ENCODE measurements at places on chromosomes 16 and 17.

GRCh38 chr17:36722121-36722902, 120.9 kb downstream of the MRM1 start:
- DNase-seq: no peak

DNA sequence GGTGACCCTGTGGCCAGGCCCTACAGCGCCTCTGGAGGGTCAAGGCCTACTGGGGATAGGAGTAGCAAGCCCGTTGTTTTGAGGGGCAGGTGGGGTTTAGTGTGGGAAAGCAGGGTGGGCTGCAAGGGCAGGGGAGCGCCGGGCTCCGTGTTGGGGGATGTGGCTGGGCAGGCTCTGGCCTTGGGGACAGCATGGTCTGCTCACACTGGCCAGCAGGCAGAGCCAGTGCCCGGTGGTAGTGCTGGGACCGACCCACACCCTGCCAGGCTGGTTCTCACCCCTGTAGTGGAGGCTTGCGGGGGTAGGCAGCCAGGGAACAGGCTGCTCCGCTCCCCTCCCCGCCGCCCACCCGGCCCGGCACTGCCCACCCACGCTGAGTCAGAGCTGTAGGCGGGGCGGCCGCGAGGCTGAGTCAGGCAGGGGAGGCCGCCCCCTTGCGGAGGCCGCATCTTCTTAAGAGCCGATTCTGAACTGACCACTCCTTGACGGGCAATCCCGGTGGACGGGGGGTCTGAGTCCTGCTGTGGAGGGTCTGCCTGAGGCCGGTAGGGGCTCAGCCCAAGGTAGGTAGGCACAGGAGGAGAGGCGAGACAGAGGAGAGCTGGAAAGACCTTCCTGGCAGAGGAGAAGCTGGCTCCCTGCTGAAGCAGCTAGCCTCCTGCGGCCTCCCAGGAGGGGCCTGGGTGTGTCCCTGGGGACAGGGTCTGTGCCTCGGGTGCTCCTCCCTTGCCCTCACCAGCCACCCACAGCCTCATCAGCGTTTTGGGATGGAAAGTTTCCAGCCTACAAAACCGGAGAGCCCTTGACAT, 62.4 kb downstream of the BAIAP2 start:
- DNase-seq: peak; percentile 72

DNA sequence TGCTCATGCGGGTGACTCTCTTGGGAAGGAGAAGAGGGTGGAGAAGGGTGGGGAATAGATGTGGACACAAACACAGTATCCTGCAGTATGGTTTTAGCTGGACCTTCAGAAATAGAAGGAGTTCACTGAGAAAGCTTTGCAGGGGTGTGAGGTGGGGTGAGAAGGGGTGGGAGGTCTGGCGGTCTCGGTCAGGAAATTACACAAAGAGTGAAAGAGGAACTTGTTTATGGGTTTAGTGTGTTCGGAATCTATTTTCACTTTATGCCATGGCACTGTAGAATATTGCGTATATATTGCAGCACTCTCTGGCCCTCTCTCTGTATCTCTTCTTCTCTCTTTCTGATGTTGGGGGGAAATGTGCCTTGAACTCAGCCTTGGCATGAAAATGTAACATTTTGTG, 148.2 kb upstream of the GOT2 start:
- no peak for DNase-seq

DNA sequence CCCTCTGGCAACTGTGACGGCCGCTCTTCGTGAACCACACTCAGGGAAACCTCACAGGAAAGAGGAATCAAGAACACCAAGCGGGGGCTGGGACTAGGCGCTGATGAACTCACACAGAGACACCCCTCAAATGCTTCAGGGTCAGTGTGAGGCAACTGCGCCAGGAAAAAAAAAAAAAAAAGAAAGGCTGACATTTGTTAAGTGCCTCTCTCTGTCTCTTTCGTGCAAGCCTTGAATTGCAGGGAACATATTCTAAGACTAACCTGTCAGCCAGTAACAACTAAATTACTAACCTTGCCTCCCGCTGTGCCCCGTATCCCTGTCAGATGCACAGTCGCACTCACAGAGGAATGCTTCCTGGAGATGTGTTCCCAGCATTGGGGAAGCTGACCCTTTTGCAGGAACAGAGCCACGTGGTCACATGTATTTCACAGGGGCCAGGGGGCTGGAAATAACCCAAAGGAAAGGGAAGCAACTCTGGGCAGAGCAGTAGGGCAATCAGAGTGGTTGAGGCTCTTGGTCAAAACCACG, 247.8 kb downstream of the XYLT1 start:
- no peak for DNase-seq

GRCh38 chr17:21149621-21150020, 22.9 kb downstream of the DHRS7B start:
- no peak for DNase-seq

- DNase-seq: peak; percentile 35
These were observed 8.3 kb upstream of the LPCAT2 start for GRCh38 chr16:55500530-55501011.

GRCh38 chr17:45277992-45278391, 16.1 kb upstream of the SPATA32 start:
- DNase-seq: peak; percentile 70

- DNase-seq: no peak
These were observed 52.2 kb downstream of the ZDHHC7 start for GRCh38 chr16:84959045-84959576.

- DNase-seq: no peak
These were observed 14.2 kb upstream of the KREMEN2 start for GRCh38 chr16:2949705-2950352.

DNA sequence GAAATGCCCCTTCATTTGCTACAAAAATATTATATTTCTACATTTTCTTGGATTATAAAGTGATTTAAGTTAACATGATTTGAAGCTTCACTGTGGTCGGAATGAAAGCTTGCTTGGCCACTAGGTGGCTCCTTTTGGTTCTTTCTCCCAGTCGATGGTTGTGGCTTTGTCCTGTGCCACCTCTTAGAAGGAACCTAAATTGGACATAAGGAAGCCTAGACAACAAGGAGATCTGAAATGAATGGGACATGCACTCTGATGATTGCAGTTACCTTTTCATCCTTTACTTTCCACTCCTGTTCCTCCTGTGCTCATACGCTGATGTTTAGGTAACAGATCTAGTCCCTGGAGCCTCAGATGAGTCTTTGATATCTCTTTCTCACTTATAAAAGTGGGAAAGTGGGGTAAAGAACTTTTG, 39.2 kb downstream of the FTO start:
- DNase-seq: no peak

GRCh38 chr17:12620200-12620720, 45.4 kb upstream of the MYOCD start:
- peak; percentile 87 for DNase-seq

DNA sequence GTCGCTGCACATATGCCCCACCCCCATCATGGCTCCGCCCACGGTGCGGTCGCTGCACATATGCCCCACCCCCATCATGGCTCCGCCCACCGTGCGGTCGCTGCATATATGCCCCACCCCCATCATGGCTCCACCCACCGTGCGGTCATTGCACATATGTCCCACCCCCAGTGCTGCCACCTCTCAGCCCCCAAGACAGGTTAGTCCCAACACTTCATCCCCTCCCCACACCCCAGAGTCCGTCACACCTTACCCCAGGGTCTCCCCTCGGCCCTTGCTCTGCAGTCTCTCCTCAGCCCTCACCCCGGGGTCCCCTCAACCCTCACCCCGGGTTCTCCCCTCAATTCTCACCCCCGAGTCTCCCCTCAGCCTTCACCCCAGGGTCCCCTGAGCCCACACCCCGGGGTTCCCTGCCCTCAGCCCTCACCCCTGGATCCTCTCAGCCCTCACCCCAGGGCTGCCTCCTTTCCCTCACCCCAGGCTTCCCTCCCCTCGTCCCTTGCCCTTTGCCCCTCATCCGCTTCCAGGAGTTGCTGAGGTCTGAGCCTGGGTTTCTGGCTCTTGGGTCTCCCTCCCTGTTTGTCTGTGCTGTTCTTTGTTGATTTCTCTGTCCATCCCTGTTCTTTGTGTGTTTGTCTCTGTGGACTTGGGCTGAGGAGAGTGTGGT, 25.6 kb downstream of the TPSG1 start:
- no peak for DNase-seq

DNA sequence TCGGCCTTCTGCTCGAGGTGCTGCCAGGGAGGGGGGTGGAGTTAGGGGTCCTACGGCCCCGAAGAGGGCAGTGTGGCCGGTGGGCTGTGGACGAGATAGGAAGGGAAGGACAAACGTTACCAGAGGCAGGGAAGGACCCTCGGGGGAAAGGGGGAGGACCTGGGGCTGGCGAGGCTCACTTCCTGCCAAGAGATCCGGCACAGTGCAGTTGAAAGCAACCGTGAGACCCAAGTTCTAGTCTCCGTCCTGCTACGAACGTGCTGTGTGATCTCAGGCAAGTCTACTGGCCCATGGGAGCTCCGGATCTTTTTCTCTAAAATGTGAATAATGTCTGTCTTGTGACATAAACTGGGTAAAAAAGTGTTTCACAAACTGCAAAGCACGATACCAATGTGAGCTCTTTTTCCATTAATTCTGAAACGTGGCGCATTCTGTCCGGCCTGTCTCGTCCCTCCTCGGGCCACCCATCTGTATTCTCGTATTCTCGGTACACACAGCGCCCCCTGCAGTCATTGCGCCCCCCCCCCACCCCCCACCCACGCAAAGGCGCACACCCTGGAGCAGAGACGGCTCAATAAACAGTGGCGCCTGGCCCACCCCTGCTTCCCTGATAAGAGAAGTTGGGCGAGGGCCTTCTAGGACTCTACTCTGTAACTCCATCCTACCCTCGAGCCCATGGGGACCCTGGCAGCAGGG, 8.8 kb downstream of the CYGB start:
- DNase-seq: peak; percentile 30

GRCh38 chr17:15952916-15953790, 8.2 kb downstream of the ADORA2B start:
- DNase-seq: no peak

DNA sequence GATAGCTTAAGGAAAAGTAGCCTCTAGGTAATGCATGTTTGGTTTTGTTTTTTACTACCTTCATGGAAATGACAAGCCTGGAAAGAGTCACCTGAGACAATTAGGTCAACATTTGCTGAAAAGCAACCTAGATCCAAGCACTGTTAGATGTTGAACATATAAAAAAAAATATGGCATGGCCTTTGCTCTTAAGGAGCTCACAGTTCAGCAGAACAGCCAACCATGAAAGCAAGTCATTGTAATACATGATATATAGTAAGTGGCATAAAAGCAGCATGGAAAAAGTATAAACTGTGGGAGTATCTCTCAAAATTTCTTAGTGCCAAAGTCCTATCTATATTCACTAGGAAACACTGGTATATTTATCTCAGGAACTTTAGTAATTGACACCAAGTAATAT, 31.6 kb downstream of the CFDP1 start:
- no peak for DNase-seq

DNA sequence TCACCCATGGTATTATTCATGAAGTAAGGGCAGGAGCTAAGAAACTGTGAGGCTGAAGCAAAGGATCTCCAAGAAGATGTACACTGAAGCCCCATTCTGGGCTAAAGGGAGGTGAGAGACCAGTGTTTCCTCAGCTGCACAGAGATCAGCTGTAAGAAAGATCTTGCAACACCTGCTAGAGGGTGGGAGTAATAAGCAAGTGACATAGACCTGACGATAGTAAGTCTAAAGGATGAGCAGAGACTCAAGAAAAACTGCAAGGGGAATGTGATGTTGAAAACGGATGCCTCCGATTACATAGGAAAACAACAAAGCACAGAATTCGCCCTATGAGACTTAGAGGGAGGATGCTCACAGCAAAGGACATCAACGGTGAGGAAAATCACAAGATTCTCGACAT, at the start of gene OR4D2:
Gene OR4D2, plus strand, starts transcription at position 301 of the 400 bp plus-strand sequence. CDS start 2,674 bp downstream, outside the sequence.
- no peak for DNase-seq

DNA sequence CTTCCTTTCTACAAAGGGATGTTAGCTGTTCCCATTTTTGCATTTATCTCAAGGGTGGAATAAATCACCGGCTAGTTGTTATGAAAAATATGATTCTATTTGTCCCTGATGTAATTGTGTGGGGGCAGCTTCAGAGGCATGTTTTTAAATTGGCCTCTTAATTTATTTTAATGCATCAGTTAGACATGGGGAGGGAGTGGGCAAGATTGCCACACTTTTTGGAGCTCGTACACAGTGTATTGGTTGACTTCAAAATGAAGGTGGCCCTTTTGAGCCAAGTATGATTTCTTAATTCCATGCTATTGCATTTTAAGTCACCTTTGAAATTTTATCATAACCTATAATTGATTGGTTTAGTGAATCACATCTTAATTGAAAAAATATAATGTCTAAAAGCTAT, 223.7 kb downstream of the CDH11 start:
- DNase-seq: no peak

- DNase-seq: no peak
These were observed 125.4 kb downstream of the MRTFB start for GRCh38 chr16:14196539-14196938.

- DNase-seq: peak; percentile 34
These were observed 6.2 kb downstream of the DNAJC7 start for GRCh38 chr17:42010898-42011516.

GRCh38 chr17:58330538-58330996, 2.0 kb upstream of the TSPOAP1 start:
- no peak for DNase-seq

- DNase-seq: peak; percentile 90
These were observed 6.8 kb upstream of the CYB5B start for GRCh38 chr16:69417520-69418199.

- DNase-seq: no peak
These were observed 1.9 kb upstream of the CD68 start for GRCh38 chr17:7577327-7578199.

GRCh38 chr17:45364531-45365390, 47.9 kb upstream of the MAP3K14 start:
- DNase-seq: peak; percentile 49

GRCh38 chr17:12048843-12049473, 28.3 kb downstream of the MAP2K4 start:
- DNase-seq: no peak

- peak; percentile 27 for DNase-seq
These were observed 60.1 kb downstream of the CYLD start for GRCh38 chr16:50802000-50802399.

GRCh38 chr16:25126820-25127232, 15.3 kb downstream of the LCMT1 start:
- DNase-seq: peak; percentile 65

DNA sequence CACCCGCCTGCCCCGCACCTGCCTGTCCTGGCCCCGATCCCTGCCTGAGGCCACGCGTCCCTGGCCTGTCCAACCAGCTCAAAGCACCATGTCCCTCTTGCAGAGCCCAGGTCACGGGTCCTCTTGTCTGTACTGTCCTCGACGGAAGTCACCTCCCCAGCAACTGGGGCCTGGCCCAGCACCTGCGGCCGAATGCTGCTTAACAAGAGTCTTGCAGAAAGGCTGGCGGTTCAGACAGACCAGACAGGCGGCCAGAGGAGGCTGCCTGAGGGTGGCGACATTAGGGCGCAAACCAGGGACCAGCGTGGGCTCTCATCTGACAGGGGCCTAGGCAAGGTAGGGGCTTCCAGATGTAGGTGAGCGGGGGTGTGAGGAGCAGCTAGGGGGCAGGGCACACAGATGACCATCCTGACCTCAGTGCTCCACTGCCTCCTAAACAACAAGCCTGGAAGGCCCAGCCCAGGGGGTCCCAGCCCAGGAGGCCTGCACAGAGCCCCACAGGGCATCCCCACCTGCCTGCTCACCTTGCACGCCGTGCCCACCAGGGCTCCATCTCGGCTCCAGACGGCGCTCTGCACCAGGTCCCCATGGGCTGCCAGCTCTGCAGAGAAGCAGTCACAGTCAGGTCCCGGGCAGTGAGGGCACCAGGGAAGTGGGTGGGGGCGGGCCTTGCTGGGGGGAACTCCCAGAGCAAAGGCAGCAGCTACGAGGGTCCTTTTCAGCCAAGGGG, 11.3 kb downstream of the CORO7 start:
- DNase-seq: no peak

GRCh38 chr17:51036084-51036483, 84.6 kb downstream of the SPAG9 start:
- DNase-seq: no peak

All from fibroblast of gingiva (primary cell).